ENCODE measurements at places on chromosomes 3 and 15.

DNA sequence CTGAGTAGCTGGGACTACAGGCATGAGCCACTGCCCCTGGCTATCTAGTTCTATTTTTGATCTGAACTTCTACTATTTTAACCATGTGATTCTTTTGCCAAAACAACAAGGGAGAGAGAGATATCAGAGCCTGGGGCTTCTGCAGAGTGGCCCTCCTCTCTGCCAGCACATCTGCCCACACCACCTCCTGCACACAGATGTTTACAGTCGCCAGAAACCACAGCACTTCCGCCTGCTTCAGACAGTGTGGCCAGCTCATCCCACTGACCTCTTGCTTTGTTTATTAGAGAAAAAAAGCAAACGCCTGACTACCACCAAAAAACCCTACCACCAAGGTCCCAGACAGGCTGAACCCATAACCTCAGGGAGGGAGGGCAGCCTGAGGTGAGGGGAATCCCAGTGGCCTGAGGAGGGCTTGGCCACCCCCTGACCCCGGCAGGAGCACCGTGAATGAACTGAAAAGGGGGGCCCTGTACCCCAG, 85.9 kb upstream of the ABHD2 start:
- DNase-seq, result no peak

DNA sequence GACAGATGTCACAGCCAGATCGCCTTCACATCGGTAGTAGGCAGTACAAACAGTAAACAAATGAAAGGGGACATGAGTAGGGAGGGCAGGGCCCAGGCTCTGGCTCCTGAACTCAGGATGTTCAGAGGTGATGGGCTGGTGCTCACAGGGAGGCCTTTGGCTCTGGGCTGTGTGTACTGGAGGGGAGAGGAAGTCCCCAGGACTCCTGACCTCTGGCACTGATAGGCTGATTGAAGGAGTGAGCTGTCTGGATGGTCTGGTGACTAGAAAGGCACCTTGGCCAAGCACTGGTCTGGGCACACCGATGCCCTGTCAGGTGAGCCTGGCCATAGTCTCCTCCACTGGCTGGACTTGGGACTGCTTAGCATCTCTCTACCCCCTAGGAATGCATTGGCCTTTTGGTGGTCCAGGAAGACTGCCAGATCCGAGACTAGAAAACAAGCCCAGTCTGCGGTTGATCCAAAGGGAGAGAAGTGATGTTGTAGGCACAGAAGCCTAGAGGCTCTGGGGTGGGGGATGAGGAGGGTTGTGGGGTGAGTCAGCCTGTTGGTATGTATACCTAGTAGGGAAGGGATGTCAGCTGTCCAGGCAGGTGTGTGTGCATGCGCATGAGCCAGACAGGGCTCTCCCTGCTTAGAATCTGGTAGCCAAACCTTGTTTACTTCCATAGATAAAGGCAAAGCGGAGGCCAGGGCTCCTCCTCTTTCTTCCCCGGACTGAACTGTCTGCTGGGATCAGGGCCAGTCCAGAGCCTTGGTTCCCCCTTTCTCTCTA, 1.9 kb downstream of the SPINT1 start:
- DNase-seq, result no peak

- DNase-seq, result no peak
These were observed 47.2 kb downstream of the BSN start for GRCh38 chr3:49601358-49602048.

DNA sequence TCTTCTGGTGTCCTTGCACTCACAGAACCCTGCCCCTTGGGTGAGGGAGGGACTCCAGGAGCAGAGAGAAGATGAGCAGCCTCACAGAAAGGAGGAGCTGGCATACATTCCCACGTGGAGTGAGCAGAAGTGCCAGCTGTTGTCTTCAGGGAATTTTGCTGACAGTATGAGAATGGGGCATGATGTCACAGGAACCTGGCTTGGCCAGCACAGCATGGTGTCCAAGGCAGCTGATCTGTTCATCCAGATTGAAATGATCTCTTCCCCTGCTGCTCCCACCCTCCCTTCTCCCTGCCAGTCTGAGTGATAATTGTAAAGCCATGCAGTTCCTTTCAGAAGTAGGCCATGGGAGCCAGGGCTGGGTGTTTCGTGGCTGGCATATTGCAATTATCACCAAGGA, 53.3 kb downstream of the GJD2 start:
- DNase-seq, result no peak

DNA sequence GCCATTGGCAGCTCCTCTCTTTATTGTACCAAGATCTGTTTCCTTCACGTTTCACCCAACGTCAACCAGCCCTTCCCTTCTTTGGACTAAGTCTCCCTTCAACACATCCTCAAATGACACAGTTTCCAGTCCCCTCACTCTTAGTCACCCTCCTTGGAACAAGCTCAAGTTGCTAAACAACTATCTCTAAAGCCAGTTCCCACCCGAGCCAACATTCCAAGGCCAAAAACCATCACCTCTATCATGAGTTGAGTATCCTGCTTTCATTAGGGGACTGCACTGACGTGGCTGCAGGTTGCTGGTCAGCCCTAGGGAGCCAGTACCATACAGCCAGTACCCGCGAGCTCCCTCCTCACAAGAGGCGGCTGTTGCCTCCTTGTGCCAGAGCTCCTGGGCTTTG, 73.8 kb downstream of the LIPC start:
- peak; percentile 13 for DNase-seq

DNA sequence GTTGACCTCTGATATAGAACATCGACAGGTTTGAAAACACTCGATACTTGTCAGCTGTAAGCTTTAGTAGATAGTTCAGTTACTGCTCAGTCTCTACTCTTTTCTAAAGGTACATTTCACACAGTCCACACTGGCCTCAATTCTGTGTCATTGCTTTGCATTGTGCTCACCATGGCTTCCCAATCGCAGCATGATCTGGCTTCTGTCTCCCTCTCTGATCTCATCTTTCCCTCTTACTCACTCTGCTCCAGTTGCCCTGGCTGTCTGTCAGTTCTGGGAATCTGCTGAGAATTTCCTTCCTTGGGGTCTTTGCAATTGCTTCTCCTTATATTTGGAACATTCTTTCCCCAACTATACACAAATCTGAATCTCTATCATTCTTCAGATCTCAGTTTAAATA, 80.6 kb downstream of the GTF2E1 start:
- no peak for DNase-seq

- no peak for DNase-seq
These were observed 81.0 kb upstream of the MEIS2 start for GRCh38 chr15:37181339-37181738.

- no peak for DNase-seq
These were observed 14.4 kb upstream of the KY start for GRCh38 chr3:134665243-134665642.

DNA sequence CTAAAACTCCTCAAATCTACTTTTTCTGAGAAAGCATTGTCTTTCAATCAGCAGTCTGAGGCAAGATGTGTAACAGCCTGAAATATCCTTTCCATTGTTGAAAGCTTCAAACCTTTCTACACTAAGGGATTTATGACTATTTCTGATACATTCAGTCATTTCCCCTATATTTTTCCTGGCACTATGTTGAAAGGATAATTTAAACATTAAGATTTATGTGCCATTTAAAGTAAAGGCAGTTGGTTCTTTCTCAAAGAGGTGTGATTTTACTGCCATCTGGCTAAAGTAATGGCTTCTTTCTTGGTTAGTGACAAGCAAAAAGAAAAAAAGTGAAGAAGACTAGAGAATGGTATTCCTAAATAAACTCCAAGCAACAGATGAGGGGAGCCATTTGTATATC, 249.6 kb upstream of the COL8A1 start:
- DNase-seq, result no peak

GRCh38 chr3:71195492-71195891, 388.0 kb downstream of the FOXP1 start:
- DNase-seq, result no peak

DNA sequence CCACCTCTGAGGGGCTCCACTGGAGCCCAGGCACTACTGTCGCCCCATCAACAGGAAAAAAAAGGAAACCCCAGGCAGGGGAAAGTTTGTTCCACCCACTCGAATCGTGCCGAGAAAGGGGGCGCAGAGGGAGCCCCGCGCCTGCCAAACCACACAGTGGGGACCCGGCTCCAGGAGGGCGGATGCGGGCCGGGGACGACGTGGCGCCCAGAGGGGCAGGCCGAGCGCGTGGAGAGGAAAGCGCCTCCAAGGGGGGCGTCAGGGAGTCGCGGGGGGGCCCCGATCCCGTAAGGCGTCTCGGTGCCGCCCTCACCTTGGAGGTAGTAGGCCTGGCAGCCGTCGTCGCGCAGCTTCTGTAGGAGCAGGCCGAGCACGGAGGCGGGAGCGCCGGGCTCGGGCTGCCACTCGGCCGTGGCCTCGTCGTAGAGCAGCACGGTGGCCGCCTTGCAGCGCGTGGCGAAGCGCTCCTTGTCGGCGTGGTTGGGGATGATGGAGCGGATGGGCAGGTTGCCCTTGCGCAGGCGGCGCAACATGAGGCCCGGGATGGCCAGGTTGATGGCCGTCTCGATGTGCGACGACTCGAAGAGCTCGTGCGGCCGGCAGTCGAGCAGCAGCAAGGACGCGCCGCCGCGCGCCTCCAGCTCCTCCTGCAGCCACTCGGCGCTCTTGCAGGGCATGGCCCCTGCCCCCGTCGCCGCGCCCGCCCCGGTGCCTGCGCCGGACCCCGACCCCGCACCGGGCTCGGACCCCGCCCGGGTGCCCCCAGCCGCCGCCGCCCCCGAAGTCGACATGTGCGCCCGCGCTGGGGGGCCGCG, 627 bp downstream of the DUSP7 start:
- no peak for DNase-seq

GRCh38 chr3:61875046-61875844, 313.9 kb downstream of the PTPRG start:
- no peak for DNase-seq

GRCh38 chr3:65785065-65785645, 253.6 kb downstream of the MAGI1 start:
- no peak for DNase-seq

GRCh38 chr3:99355465-99355864, 282.9 kb upstream of the COL8A1 start:
- DNase-seq, result no peak

- no peak for DNase-seq
These were observed 9.4 kb downstream of the SNX1 start for GRCh38 chr15:64105113-64105704.

- no peak for DNase-seq
These were observed 283.8 kb downstream of the GABRG3 start for GRCh38 chr15:27254801-27255200.

- DNase-seq, result no peak
These were observed 32.2 kb downstream of the RORA start for GRCh38 chr15:61196711-61197586.

GRCh38 chr3:25855266-25855784, 65.4 kb downstream of the OXSM start:
- no peak for DNase-seq

GRCh38 chr15:62164014-62164395, 1.1 kb downstream of the C2CD4B start:
- no peak for DNase-seq

DNA sequence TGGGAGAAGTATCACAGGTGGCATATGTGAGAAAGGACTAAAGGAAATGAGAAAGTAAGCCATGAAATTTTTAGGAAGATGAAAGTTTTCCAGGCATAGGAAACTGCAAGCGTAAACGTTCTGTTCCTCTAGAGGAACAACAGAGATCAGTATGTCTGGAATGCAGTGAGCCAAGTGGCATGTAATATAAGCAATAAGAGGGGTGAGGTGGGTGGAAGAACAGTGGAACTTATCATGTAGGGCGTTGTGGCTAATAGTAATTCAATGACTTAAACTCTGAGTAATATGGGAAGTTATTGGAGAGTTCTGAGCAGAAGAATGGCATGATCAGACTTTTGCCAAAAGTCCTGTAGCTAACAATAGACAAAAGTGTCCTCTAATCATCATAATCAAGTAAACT, 902.9 kb downstream of the EPHA3 start:
- no peak for DNase-seq

DNA sequence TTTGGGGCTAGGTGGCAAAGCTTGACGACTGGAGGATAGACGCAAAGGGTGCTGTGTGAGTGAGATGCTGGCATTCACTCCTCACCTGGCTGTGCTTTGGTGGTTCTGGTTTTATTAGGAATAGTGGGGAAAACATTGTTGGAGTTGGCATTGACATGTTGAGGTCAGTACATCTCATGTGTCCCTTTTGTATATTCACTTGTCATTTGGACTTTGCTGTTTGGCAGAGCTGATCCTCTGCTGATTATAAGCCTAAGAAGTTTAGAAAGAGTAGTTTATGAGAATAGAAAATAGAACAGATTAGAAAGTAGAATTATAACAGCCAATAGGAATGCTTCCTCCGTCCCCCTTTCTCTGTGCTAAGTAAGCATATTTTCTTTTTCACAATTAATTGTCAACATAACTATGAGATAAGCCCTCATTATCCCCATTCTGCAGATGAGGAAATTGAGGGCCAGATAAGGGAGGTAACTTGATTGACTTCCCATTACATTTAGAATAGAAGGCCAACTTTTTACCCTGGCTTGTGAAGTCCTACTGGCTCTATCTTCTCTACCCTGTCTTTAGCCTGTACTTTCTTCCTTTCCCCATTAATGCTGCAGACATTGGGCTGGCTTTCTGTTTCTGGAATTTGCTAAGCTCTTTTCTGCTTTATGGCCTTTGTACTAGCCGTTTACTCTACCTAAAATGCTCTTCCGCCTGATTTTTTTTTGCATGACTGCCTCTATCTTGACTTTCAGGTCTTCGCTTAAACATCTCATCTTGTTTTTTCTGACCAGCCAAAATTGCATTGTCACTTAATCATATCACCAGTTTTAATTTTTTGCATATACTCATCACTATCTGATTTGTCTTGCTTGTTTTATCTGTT, 12.8 kb downstream of the ITPR1 start:
- no peak for DNase-seq

All from GM04503 (cell line).